NCI-H187 (cell line): ENCODE measurements at places on chromosomes 12 and 14.

GRCh38 chr12:75759842-75760572 is 248.6 kb upstream of the KRR1 start:
- DNase-seq: no peak

- no peak for DNase-seq
Measured at GRCh38 chr14:94857950-94858349, 88.0 kb upstream of the GSC start.

GRCh38 chr12:54404061-54405004 is 14.7 kb downstream of the ITGA5 start:
- no peak for DNase-seq

DNA sequence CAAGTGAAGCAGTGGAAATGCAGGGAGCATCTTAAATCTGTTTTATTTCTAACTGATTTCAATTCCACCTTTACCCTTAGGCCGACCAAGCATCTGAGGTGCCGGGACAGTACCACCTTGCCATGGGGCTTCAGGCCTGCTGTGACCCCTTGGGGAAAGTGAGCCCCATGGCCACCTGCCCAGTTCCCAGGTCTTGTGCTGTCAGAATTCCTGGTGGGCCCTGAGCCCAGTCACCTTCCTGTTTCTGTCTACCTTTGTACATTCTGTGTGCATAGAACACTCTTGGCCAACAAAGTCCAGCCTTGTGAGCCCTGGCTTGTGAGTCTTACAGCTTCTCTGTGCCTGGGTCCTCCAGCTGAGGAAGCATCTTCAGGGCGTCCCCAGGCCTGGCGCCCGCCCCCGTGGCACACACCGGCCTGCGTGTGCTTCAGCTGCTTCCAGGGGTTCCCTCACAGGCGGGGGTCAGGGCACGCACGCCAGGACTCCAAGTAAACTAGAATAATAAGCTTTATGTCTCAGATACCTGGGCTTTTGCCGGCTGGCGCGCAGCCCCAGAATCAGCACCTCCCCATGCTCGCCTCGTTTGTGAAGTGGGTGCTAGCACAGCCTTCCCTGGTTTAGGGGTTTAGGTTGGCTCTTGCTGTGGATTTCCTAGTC is 10.3 kb downstream of the ZFYVE21 start:
- no peak for DNase-seq

GRCh38 chr12:98751580-98752115 is 106.6 kb downstream of the APAF1 start:
- no peak for DNase-seq

- DNase-seq: no peak
Measured at GRCh38 chr14:51725061-51725460, 73.4 kb downstream of the FRMD6 start.

DNA sequence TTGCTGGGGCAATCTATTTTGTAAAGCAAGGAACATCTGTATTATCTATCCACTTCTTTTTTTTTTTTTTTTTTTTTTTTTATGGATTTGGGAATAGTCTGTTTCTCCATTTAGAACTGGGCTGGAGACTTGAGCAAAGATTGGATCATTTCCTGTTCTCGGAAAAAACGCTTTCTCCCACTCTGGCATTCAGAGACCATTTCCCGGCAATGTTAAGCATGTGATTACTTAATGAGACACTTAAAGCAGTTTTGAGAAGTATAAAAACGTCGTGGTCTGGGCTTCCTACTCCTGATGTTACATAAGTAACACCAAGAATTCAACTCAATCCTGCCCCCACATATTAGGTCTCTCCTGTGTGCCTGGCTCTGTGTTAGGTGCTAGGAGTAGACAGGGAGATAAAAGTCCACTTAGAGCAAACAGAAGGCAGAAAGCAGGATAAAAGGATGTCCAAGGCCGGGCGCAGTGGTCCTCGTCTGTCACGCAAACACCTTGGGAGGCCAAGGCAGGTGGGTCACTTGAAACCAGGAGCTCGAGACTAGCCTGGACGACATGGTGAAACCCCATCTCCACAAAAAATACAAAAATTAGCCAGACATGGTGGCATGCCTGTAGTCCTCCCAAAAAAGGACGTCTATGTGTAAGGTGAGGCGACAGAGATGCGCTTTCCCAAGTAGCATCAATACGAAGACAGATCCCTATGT is 152.1 kb upstream of the GSC start:
- no peak for DNase-seq

- DNase-seq: no peak
Measured at GRCh38 chr12:115411121-115411520, 727.1 kb upstream of the TBX3 start.

DNA sequence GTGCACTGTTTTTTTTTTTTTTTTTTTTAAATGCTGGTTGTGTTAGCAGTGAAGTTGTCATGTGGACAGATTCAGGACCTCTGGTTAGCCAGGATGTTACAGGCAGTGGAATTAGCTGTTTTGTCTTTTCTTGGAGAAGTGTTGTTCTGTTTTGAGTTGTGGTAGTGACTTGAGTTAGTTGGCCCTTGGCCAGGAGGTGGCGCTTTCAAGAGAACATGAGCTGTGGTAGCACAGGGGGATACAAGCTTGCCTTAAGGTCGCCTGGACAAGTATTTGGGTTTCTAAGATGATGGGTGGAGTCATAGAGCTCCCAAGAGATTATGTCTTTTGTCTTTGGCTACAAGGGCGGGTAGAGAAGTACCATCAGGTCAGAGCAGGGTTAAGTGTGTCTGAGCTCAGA is 33.3 kb upstream of the CCDC198 start:
- no peak for DNase-seq

- no peak for DNase-seq
Measured at GRCh38 chr14:65291531-65291930, 121.0 kb upstream of the FUT8 start.

DNA sequence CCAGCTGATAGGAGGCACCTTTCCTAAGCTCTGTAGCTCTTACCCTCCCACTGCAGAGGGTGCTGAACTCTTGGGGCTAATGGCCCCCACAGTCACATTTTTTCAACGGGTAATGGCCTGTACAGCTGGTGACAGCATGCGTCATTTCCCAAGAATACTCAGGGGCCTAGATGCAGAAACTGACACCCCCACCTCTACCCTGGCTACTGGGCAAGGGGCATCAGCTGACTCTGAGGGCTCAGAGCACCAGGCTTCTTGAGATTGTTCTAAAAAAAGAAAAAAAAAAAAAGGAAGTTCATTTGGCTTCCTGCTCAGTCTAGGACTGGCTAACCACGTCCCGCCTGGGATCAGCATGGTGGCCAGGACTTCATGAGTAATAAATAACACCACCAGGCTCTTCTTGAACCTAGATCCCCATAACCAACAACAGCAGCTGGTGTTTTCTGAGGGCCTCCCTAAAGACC is 35.2 kb downstream of the ZFP36L1 start:
- no peak for DNase-seq

- DNase-seq: no peak
Measured at GRCh38 chr12:124389725-124390441, 95.0 kb downstream of the RFLNA start.

GRCh38 chr12:65836419-65837197 is 12.3 kb downstream of the HMGA2 start:
- no peak for DNase-seq

- DNase-seq: no peak
Measured at GRCh38 chr12:48000878-48001504, 3.3 kb downstream of the COL2A1 start.

GRCh38 chr12:68580911-68581310 is 29.8 kb upstream of the RAP1B start:
- no peak for DNase-seq

DNA sequence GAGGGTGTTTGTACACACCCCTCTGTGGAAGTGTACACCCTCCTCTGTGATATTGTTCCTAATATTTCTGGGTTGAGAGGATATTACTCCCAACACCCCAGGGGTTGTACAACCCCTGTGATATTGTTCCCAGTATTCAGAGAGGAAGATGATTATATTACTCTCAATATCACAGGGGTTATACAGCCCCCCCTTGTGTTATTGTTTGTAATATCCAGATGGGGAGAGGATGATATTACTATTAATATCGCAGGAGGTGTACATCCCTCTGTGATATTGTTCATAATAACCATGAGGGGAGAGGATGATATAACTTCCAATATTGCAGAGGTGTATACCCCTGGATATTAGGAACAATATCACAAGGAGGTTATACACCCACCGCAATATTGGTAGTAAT is 566.1 kb upstream of the MIS18BP1 start:
- DNase-seq: no peak

DNA sequence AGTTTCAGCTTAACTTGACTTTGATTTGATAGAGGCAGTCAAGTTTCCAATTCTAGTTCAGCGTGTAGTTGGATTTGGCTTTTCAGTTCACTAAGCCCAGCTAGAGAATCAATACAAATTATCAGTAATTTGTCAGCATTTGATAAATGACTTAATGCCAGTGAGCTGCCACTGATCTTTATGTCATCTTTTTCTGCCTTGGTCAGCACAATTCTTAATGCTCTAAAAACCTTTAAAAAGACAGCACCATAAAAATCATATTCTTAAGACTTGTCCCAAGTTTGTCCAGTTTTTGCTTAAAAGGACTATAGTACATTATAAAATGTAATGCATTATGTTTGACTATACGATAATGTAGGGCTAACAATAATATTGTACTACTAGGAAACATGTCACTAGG is 920.5 kb downstream of the LRFN5 start:
- DNase-seq: no peak

- no peak for DNase-seq
Measured at GRCh38 chr12:12159988-12160387, 89.2 kb downstream of the BCL2L14 start.

DNA sequence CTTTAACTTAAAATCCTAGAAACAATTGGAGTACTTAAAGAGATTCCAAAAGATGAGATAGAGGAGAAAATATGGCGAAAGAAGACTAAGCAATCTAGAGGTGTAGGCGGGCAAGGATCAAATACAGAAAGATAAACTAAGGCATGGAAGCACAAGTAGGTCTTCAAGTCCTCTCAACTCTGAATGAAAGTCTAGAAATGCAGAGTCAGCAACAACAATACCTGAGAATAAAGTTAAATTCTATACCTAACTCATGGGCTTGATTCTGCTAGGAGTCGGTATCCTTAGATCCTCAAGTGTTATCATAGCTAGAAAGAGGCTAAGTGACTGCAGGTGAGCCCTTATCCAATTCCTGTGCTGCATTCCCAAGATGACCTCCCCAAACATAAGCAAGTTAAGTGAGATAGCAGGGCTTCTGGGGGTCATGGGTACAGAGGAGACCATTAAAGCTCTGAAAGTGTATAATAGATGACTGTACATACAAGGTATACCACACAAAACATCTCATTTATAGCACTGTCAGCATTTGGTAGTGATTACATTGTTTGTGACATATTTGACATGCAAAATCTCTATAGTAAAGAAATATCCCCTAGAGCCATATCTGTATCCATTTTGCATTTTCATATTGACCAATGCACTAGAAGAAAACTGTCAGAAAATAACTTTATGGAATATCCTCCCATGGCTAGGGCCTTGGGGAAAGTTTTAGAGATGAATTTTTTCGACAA is 82.5 kb upstream of the ARID2 start:
- no peak for DNase-seq

DNA sequence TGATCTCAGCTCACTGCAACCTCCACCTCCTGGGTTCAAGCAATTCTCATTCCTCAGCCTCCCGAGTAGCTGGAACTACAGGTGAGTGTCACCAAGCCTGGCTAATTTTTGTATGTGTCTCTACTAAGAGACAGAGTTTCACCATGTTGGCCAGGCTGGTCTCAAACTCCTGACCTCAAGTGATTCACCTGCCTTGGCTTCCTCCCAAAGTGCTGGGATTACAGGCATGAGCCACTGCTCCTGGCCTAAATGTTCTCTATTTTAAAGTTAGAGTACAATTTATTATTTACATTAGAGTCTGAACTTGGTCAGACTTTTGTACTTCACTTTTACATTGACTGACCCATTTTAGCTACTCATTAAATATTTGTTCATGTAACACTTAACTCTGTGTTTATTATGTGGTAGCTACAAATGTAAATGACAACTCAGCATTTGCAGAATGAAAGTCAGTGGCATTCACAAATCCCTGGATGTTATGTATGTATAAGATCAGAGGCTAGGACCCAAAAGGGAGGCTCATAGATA is 409.6 kb downstream of the APAF1 start:
- no peak for DNase-seq

DNA sequence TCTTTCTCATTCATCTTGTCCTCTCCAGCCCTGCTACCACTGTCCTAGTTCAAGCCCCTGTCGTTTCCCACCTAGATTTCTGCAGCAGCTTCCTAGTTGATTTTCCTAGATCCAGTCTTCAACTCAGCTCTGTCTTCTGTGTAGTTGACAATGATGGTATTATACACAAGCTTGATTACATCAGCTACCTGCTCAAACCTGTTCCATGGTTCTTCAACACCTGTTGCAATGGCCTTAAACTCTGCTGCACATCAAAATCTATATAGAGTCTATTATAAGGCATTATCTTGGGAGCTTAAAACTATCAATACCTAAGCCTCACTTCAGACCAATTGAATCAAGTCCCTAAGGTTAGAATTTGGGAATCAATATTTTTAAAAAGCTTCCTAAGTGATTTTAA is 71.7 kb upstream of the PELI2 start:
- DNase-seq: no peak

- no peak for DNase-seq
Measured at GRCh38 chr14:61656341-61656740, 39.0 kb upstream of the HIF1A start.

- no peak for DNase-seq
Measured at GRCh38 chr14:55245657-55246268, 25.5 kb upstream of the FBXO34 start.

GRCh38 chr12:132075714-132076553 is 68.2 kb downstream of the DDX51 start:
- DNase-seq: no peak

DNA sequence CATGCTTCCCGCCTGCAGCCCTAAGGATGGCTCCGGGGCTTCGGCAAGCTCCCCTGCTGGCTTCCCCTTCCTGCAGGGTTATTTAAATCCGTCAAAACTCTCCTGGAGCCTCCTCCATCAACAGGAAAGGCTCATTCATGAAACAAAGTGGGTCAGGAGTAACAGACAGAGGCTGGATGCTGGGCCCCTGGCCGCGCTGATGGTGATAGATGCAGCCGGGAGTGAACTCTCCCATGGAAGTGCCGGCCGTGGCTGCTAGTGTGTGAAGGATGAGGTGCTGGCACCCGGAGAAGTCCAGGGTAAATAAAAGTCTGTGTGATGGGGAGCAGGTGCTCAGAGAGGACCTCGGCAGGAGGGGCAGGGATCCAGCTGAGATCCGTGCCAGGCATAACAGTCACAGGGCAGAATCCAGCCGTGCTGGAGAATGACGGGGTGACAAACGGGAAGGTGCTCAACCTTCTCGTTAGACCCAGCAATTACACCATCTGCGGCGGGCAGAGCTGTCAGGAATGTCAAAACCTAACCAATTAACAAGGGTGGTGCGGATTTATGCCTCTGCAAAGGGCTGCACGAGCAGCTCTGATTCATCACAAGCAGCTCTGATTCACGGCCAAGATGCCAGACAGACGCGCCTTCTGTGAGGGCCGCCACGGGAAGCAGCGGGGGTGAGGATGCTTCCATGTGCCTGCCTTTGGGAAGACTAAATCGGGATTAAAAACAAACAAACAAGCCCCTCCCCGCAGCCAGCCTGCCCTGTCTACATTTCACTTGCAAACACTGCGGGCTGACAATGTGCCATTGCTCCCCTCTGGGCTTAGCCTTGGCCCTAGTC is 55.6 kb downstream of the SYNE3 start:
- no peak for DNase-seq
